ENCODE measurements at places on chromosomes 2 and 18.

GRCh38 chr18:73316513-73316912 lies 448.7 kb upstream of the NETO1 start:
- DNase-seq, result no peak

DNA sequence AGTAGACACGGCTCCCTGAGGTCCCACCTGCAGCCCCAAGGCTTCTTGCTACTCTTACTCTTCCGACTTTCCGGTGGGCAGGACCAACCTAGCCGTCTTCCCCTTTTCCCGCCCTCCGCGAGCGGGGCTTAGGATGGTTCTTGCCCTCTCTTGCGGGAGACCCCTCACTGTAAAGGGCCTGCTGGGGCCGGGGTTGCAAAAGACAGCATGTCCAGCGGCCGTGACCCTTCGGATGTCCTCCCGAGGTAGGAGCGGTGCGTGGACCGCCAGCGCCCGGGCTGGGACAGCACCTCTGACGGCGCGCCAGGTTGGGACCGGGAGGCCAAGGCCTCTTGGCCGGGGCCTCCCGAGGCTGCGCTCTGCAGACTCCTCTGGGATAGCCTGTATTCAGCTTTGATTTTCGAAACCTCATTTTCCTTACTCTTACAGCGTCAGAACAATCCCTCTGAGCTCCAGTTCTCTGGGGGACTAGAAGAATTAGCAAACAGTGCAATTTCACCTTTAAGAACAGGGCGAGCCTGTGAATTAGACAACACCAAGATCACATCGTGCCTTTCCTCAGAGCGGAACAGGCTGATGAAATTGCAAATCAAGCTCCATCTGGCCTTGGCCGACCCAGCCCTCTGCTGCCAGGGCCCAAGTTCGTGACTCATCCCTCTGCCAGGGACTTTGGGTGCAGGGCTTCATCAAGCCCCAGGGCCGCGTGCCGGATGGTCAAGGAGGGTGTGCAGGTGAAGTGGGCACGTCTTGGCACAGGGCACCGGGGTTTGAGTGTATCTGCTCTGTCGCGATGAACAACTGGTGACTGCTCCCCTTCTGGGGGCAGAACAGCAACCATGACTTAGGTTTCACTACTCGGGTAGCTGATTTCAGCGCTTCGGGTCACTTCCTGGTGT lies 777 bp downstream of the MOCOS start:
- DNase-seq, result no peak

DNA sequence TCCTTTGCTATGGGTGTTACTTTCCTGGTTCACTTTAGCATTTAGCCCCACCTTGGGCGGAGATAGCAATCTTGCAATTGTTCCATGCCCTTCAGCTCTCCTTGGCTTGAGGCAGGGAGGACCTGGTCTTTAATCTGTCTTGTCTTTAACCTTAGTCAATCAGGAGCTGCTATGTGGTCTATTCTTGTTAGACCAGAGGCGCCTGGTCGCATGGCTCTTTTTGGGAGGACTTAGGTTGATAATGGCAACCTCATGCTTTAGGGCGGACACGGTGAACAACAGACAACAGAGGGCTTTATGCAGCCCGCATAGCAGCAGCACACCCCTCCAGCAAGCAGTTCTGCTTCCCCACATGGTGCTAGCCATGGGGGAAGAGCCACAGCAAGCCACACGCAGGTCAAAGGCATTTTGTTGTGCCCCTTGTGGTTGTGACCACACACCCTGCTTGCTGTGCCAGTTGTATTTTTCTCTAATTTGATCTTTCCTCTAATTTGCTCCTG lies 17.7 kb upstream of the ZDBF2 start:
- no peak for DNase-seq

GRCh38 chr2:130766711-130767407 lies 11.5 kb downstream of the AMER3 start:
- DNase-seq, result no peak

GRCh38 chr2:175282300-175282699 lies 100.8 kb upstream of the ATP5MC3 start:
- DNase-seq, result peak; percentile 90

DNA sequence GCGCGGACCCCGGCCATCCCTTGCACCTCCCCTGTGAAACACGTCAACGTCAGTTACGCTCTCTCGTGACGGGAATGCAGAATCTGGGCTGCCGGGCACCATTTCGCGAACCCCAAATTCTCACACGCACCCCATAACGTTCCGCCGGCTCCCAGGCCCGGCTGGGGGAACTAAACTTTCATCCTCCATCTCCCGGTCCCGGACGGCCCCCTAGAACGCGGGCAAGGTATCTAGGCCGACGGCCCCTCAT lies 544 bp downstream of the DNAJC27 start:
- DNase-seq, result no peak

DNA sequence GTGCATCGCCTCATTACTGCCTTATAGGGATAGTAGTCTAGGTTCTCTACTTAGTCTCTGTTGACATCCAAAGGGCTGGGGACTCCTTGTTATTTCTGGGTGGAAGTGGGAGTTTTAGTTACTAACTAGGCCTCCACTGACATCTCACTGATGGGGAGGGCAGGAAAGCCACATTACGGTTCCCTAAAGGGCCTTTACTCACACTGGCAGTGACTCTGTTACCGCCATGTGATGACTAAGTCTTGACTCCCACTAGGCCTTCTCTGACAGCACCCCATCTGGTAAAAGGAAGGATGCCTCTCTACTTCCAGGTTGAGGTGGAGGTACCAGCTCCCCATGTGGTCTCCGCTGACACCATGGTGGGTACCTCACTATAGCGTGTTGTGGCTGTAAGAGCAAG lies 14.0 kb upstream of the BCL2L11 start:
- DNase-seq, result no peak

DNA sequence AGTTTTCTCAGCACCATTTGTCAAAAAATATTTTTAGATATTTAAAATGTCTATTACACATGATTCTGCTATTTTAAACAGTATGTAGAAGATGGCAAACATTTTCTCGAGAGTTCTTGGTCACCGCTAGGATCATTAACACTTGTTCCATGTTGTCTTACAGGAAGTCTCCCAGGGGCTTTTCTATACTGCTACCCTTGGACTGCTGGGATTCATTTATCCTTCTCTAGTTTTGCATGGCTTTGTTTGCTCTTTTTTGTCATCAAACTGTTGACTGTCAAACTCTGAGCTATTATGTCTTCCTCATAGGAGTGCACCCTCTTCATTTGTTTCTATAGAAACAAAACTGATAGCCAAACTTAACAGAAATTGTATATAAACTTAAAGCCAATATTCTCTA lies 184.9 kb downstream of the CDCA7 start:
- no peak for DNase-seq

DNA sequence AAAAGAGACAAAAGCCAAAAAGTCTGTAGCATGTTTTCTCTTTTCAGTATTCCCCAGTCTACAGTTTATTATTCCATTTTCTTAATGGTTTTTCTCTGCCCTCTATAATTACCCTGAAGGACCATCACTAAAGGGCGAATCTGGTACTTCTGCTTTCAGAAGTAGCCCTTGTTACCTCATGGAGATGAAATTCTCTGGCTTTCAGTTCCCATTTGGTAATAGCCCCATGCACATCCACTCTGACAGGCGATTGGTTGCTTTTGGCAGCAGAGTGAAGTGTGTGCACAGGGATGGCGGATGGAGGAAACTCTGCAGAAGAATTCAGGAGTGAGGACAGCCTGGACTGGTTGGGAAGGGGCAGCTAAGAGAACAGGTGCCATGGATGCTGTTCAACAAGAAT lies 66.3 kb upstream of the NABP1 start:
- DNase-seq, result no peak

Measured in NCI-H2171 treated with DMSO at 0.1 percent for 48 hours (cell line).